ENCODE measurements at places on chromosomes 4 and X.

DNA sequence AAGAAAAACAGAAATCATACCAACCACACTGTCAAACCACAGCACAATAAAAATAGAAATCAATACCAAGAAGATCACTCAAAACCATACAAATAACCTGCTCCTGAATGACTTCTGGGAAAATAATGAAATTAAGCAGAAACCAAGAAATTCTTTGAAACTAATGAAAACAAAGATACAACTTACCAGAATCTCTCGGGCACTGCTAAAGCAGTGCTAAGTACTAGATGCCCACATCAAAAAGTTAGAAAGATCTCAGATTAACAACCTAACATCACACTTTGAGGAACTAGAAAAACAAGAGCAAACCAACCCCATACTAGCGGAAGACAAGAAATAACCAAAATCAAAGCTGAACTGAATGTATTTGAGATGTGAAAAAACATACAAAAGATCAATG is 33.2 kb downstream of the AWAT2 start:
- DNase-seq: no peak

DNA sequence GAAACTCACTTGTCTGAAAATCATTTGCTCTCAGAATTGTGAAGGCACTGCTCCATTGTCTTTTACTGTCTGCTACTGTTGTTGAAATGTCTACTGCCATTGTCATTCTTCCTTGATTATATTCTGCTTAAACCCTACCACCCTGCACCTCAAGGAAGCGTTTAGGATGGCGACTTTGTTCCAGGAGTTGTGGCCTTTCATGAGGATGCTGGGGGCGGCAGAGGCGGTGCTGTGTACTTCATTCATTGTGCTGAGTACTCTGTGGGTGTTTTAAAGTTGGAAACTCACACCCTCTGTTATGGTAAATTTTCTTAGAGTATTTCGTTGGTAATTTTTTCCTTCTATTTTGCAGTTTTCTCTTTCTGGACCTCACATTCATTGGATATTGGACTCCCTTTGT is 258.9 kb downstream of the TENM3 start:
- no peak for DNase-seq

- no peak for DNase-seq
Measured at GRCh38 chrX:131783555-131784308, 239.4 kb upstream of the STK26 start.

- no peak for DNase-seq
Measured at GRCh38 chrX:33741807-33742206, 390.3 kb downstream of the FAM47A start.

- DNase-seq: no peak
Measured at GRCh38 chrX:15714529-15714928, 23.5 kb upstream of the CA5B start.

- DNase-seq: no peak
Measured at GRCh38 chr4:165489786-165490185, 111.0 kb downstream of the CPE start.

GRCh38 chr4:23945451-23946017 is 55.7 kb upstream of the PPARGC1A start:
- no peak for DNase-seq

DNA sequence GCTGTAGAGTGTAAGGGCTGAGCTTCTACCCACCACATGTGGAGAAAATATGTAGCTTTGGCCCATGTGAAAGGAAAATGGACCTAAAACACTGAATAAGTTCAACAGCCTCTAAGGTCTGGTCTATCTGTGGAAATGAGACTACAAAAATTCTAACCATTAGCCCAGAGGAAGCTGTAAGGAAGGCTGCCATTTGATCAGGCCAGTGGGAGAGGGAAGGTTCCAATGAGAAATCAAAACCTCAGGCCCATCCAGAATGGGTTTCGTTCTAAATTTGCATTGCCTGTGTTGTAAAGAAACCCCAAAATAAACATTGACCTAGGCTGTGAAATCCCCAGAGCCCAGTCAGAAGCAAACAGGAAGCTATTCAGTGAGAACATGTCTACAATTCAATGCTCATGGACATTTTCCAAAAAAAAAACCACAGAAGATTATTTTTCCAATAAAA is 320.4 kb upstream of the SLC7A11 start:
- no peak for DNase-seq

GRCh38 chrX:9438933-9439494 is 25.8 kb upstream of the TBL1X start:
- no peak for DNase-seq

DNA sequence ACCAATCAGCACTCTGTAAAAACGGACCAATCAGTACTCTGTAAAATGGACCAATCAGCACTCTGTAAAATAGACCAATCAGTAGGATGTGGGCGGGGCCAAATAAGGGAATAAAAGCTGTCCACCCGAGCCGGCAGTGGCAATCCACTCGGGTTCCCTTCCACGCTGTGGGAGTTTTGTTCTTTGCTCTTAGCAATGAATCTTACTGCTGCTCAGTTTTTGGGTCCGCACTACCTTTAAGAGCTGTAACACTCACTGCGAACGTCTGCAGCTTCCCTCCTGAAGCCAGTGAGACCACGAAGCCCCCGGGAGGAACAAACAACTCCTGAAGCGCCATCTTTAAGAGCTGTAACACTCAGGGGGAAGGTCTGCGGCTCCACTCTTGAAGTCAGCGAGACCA is 66.4 kb upstream of the BRS3 start:
- no peak for DNase-seq

- no peak for DNase-seq
Measured at GRCh38 chr4:140302151-140302859, 71.1 kb upstream of the SCOC start.

- DNase-seq: no peak
Measured at GRCh38 chr4:147488556-147488955, 7.7 kb downstream of the EDNRA start.

DNA sequence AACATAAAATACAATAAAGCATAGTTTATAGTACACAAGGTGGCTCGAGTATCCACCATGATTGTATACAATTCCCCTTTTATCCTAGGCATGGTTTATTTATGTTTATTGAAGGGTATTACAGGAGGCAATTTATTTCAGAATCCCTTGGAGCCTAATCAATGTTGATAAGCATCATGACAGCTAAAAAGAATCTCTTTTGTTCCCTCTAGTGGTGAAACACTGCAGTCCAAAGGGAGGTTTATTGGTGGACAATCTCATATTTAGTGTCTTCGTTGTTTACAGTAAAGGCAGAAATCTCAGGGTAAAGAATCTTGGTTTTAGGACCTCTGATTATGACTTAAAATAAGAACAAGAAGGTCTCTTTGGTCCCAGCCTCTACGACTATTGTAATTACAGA is 1712.5 kb downstream of the C4orf33 start:
- no peak for DNase-seq

DNA sequence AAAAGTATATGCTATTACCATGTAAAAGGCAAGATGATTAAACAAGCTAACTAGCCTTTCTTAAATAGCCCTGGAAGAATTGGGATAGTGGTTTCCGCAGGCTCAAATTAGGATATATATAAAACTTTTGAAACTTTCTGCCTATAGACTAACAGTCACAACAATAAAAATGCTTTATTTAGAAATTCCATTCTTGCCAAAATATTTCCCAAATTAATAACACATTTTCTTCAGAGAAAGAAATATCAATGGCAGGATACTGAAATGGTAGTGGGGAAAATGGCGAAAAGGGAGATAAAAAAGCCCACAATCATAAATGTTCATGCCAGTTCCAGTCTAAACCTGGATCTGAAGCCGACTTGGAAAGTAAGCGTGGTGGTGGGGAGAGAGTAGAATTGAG is 56.0 kb downstream of the MAD2L1 start:
- DNase-seq: no peak

DNA sequence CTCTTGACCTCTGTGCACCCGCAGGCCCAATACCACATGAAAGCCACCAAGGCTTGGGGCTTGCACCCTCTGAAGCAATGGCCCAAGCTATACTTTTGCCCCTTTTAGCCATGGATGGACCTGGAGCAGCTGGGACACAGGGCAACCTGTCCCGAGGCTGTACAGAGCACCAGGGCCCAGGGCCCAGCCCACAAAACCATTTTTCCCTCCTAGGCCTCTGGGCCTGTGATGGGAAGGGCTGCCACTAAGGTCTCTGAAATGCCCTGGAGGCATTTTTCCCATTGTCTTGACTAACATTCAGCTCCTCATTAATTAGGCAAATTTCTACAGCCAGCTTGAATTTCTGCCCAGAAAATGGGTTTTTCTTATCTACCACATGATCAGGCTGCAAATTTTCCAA is 79.9 kb upstream of the GABRA3 start:
- DNase-seq: no peak

- no peak for DNase-seq
Measured at GRCh38 chr4:110644008-110644407, 21.1 kb upstream of the PITX2 start.

DNA sequence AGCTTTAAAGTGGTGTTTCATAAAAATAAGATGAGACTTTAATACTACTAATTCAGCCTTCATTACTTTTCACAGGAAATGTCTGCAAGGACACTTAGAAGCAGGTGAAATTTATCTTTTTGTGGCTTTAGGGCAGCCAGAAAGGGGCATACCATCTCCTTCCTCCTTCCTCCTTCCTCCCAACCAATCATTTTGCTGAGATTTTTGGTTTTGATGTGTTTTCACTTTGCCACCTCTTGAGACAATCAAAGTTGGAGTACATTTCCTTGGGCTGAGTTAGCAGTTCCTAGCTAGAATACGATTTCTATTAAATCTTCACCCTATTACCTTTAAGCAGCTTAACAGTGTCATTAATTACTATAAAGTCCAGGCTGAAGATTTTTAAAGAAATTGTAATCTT is 5.1 kb upstream of the NDST3 start:
- DNase-seq: no peak

- DNase-seq: no peak
Measured at GRCh38 chr4:140084385-140084784, 69.6 kb downstream of the MAML3 start.

DNA sequence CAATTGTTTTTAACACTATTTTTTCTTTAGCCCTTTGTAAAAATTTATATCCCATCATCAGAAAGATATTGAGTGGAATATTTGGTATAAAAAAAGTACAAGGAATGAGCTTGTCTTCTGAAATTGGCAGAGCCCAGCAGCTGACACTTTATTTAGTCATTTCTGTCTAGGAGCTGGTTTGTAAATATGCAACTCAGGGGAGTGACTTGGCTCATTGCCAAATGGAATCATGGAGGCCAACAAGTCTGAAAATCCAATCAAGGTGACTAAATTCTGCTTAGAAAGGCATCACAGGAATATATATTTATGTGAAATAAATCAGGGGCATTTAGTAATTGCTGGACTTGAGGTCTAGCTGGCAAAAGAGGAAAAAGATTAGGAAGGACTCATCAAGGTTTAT is 74.4 kb downstream of the OTC start:
- no peak for DNase-seq

DNA sequence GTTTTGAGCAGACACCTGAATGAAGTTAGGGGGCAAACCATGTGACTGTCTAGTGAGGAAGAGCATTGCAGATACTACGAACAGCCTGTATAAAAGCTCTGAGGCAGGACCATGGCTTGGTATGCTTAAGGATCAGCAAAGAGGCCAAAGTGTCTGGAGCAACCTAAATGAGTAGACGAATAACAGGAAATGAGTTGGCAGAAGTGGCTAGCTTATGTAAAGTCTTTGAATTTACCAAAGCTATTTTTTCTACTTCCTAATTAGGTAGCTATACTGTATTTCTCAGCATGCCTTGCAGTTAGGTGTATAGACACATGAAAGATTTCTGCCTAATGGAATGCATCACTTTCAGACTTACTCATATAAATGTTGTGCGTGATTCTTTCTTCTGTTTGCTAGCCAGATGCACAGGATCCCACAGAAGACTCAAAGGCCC is 9.3 kb upstream of the GPRIN3 start:
- no peak for DNase-seq

DNA sequence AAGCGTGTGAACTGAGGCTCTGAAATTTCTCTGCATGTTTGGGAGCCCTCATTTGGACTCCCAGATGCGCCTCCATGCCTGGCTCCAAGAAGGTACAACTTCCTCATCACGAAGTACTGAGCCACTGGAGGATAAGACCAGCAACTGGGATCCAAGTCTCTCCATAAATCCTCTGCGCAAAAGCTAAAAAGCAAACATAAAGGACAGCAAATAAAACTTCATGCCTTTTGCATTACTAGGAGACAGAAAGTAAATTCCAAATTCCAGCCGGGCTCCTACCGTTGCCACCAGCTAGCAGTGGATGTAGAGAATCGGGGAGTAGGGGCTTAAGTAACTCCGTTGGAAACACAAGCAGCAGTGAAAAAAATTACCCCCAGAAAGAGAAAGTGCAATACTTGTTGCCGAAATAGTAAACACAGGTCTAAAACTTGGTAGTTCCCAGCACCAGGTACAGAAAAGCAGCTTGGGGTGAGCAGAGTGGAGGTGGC is 477.1 kb upstream of the TENM3 start:
- DNase-seq: no peak

- DNase-seq: no peak
Measured at GRCh38 chrX:30851449-30851848, 37.6 kb downstream of the TAB3 start.

DNA sequence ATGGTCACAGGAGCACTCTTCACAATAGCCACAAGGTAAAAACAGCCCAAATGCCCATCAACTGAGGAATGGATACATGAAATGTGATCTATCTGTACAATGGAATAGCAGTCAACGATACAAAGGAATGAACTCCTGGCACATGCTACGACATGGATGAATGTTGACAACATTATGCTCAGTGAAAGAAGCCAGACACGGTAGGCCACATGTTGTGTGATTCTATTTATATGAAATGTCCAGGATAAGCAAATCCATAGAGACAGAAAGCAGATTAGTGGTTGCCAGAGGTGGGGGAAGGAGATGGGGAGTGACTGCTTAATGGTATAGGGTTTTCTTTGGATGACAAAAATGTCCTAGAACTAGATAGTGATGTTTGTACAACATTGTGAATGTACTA is 58.7 kb upstream of the GPM6B start:
- no peak for DNase-seq

- DNase-seq: no peak
Measured at GRCh38 chr4:187209921-187210613, 486.4 kb upstream of the FAT1 start.

GRCh38 chrX:88584283-88584682 is 162.7 kb upstream of the CPXCR1 start:
- no peak for DNase-seq

DNA sequence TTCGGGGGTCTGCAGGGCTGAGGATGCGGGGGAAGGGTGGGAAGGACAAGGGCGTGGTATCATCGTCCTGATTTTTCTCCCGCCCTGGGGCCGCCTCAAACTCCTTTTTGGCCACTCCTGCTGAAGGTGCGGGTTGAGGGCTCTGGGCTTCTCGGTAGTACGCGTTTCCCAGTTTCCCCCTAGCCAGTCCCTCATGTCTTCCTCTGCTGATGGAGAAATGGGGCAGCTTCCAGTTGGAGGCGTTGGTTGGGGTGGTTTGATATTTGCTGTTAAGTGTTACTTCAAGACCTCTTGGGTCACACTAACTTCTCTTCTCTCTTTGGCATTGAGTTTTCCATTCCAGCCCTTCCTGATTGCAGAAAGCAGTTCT is 482 bp downstream of the GSTCD start:
- no peak for DNase-seq

GRCh38 chrX:110219920-110220319 is 98.0 kb downstream of the AMMECR1 start:
- no peak for DNase-seq

GRCh38 chr4:43330288-43330687 is 437.8 kb downstream of the GRXCR1 start:
- DNase-seq: no peak

- no peak for DNase-seq
Measured at GRCh38 chrX:46561824-46562657, 11.5 kb upstream of the CHST7 start.

- no peak for DNase-seq
Measured at GRCh38 chr4:189071241-189071640, 869.4 kb upstream of the FRG1 start.

GRCh38 chr4:16292585-16292984 is 66.3 kb upstream of the TAPT1 start:
- DNase-seq: no peak

Measured in stimulated activated naive CD8-positive, alpha-beta T cell treated with anti-CD3 and anti-CD28 coated beads, Interleukin-15, Interleukin-2, amounts not matched to agents 100 U/mL and 50 U/mL, for 24 hours (primary cell).